ENCODE measurements at places on chromosomes 2 and 18.
A peak's percentile ranks its signal among the peaks of the same experiment; 100 is the strongest.

DNA sequence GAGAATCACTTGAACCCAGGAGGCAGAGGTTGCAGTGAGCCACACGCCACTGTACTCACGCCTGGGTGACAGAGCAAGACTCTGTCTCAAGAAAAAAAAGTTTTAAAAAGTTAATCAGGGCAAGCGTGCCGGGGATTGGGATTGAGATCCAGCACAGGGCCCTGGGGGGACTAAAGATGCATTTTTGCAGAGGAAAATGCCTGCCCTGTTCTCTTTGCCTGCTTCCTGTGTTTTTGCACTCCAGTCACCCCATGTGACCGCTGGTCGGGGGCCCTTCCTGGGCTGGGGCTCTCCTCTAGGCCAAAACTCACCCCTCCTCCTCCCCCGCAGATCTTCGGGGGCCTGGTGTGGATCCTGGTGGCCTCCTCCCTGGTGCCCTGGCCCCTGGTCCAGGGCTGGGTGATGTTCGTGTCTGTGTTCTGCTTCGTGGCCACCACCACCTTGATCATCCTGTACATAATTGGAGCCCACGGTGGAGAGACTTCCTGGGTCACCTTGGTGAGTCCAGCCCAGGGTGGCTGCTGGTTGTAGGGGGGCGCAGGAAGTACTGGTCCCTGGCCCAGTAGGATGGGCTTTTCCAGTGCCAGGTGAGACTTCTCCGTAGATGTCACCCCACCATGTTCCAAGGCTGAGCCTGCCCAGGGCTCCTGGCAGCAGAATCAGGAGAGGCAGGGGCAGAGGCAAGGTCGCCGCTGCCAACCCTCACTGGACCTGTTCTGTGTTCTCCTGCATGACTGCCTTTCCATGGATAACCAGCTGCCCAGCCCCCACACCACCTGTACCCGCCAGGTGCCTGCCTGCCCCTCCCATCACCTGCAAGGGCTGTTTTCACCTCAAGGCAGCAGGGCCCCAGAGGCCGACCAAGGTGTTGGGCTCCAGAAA is 22.4 kb downstream of the MAL start:
- no peak for DNase-seq

DNA sequence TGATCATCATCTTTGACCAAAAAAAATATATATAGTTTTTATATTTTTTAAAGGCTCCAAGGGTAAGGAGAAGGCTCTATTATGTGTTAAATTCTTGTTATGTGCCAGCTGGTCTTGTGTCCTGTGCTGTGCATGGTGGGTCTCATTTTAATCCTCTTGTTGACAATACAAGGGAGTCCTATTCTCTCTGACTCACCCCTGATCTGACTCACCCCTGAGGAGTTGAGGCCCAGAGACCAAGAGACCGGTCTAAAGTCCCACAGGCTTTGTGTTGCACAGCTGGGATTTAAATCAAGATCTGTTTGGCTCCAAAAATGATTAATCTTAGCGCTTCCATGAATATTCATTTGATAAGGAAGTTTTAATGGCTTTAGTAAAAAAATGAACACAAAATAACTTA is 25.7 kb downstream of the MC2R start:
- no peak for DNase-seq

DNA sequence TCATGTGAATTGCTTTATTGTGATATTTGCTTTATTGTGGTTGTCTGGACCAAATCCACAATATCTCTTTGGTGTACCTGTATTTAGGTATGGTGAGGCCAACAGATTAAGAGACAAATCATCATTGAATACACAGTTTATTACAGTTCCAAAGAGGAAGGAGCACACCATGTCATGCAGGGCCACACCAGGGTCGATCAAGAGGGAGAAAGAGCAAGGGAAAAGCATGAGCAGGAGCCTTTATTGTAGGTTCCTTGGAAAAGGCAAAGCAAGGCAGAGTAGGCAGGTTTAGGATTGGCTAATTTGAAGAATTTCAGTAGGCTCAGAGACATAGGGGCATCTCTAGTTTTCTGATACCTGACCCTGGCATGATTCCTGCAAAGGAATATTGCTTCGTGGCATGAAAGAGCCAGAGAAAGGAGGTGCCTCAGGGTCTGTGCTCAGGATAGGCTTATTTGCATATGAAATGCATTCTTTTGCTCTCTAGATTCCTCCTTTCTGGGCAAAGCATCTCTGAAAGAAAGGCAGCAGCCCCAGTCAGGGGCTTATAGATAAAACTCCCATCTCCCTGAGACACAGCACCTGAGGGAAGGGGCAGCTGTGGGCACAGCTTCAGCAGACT is 214.2 kb upstream of the ERBB4 start:
- no peak for DNase-seq

- no peak for DNase-seq
Observed at GRCh38 chr2:55585451-55586080, 31.9 kb downstream of the PPP4R3B start.

DNA sequence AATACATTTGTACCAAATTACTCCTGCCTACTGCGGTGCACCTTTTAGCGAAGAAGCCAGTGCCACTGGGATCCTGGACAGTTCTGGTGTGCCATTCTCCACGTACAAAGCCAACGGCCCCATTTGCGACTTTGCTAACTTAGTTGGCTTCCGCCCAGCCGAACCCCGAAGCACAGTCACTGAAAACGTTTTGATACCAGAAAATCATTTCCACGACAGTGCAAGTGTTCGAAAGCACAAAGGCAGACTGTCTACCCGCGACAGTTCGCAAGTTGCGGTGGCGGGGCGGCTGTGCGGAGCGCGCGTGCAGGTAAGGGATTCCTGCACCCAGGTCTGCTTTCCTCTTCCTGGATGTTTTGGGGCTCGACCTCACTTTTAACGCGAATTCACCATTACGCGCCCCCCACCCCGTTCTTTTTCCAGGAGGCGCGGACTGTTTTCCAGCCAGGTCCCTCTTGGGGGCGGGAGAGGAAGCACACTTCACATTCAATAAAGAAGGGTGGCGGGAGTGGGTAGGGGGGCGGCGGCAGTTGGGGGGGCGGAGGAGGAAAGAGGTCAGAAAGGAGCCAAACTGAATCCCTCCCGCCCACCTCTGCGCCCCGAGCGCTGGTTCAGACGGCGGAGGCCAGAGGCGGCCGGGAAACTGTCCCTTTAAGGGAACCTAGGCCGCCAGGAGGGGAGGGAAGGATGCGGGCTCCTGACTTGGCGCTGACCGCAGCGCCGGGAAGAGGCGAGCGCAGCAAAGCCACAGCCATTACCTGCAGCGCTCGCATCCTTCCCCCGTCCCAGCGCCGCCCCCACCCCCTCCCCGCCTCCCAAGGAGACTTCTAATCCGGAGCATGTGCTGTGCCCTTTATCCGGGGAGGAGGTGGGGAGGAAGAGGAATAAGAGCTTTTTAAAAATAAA is 107.4 kb upstream of the KCTD1 start:
- DNase-seq: peak; percentile 53

DNA sequence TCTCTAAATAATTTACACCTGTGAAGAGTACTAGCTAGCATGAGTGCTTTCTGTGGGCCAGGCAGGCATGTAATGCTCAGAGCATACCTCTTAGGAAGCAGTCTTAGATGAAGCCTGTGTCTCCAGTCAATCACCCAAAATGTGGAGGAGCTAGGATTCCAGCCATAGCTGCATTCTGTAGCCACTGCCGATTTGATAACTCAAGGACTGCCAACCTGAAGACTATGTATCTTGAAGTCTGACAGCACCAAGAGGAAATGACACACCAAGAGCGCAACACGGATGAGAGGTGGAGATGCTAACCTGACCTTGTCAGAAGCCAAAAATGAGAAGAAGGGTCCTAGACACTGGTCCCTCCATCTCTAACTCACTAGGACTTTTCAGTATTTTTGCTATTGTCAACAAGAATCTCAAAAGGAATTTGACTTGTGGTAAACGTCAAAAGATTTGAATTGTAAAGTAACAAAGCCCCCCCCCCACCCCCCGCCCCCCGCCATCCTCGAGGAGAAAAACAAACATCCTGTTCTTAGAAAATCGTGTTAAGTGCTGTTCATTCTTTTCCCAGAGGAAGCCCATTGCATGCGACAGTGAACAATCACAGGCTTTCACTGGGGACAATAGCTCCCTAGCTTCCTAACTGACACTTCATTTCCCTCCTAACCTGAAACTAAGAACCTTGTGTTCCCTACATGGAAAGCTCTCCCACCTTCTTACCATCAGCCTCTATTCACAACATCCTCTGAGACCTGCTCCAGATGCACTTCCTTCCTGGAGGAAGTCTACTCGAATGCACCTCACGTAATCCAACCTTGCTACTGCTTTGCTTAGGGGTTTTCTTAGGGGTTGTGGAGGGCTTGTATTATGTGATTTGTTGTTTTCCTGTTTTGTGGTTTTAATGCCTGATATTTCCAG is 14.7 kb downstream of the CDC42EP3 start:
- no peak for DNase-seq

All from right renal pelvis (tissue), 4 donors.